Stimulated activated naive B cell treated with anti-CD40 and anti-IgM and Interleukin-4, amounts not matched to agents 10 μg/mL and 1 μg/mL and 100 μg/mL, for 72 hours (primary cell): ENCODE measurements at places on chromosomes 3 and 15.
A peak's percentile ranks its signal among the peaks of the same experiment; 100 is the strongest.

DNA sequence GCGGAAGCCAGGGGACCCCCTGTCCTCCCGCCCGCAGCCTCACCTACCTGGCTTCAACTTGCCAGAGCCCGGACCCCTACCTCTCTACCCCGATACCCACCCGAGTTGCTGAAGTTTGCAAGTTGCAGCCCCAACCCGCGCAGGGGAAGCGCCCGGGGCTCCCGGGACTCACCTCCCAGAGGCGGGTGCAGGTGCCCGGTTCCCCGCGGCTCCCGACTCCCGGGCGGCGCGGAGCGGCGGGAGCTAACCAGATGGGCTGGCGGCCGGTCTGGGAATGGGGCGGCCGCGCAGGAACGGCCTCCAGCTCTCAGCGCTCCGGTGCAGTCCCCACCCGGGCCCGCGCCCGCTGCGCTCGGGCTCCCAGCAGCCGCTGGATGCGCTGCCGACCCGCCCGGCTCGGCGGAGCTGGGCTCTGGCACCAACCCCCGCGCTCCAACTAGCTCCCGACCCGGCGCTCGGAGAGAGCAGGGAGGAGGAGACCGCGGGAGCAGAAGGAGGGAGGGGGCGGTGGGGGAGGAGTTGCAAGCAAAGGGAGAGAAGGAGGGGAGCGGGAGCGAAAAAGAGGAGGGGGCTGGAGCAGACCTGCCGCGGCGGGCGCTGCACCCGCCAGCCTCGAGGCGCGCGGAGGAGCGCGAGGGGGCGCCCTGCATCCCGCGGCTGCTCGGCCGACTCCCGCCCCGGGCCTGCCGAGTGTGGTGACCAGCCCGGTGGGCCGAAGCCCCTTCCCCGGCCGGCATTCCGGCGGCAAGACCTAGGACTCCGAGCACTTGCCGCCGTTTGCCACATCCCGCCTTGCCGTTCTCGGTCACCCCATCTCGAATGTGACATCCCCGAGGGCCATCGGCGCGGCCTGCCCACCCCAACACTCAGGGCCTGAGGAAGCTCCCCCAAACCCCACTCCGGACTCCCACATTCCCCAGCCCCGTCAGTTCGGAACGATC is at the start of gene SEMA5B:
Gene SEMA5B, minus strand, starts transcription at position 472 of the 941 bp plus-strand sequence. CDS start 66,500 bp downstream, outside the sequence.
- DNase-seq, result no peak

- DNase-seq, result peak; percentile 96
Measured at GRCh38 chr15:74545776-74546656, 5.0 kb downstream of the ARID3B start.

- DNase-seq, result no peak
Measured at GRCh38 chr15:63089260-63090043, 32.2 kb upstream of the LACTB start.

DNA sequence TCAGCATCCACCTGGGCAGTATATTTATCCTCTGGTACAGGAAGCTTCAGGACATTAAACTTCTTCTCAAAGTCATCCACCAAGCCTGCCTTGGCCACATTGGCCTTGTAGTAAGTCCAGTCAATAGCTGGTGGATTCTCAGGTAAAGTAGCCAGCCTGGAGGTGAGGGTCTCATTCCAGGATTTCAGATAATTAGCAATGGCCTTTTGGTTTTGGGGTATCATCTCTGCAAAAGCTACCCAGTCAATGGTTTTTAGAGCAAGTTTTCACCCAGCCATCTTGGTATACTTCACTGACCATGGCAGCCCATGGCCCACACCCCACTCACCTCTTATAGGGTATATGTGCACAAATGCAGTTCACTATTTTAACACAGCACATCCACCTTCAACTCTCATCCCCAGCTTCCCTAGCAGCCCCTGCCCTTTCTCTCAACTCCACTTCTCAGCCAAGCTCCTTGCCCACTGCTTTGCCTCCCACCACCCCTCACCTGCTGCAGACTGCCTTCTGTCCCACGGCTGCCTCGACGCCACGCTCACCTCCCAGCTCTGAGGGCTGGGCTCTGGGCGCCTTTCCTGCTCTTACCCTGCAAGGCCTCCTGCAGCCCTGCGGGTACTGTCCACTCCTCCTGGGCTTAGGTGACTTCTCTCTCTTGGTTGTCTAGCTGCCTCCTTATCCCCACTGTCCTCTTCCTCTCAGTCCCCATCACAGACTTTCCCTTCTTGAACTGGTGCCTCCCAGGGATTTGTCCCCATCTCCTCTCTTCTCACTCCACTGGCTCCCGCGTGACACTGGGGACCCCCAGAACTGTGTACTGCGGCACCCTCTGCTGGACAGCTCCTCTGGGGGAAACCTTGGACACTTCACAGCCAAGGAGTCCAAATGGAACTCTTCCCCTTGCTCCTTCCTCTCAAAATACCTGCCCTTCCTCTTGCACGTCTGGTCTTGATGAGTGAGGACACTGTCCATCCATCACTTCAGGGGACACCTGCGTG is 1.7 kb upstream of the TGM5 start:
- DNase-seq, result no peak

- no peak for DNase-seq
Measured at GRCh38 chr3:32062950-32063582, 43.4 kb upstream of the GPD1L start.
